ENCODE measurements at places on chromosomes 12 and 14.

DNA sequence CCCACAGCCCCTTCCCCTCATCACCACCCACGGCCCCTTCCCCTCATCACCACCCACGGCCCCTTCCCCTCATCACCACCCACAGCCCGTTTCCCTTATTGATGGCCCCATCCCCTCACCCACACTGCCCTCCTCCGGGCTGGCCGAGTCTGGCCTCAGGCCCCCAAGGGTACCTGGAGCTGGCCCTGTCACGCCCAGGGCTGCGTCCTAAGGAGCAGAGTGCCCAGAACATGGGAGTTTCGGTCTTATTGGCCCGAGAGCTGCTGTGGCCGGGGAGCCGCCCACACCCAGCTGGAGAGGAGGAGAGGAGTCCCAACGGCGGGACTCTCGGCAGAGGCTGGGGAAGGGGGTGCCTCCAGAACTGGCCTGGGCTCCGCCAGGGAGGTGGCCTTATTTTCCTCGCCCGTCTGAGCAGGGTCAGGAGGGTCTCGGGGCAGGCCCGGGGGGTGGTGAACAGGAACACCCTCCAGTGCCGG is 182.3 kb downstream of the KIF26A start:
- no peak for DNase-seq

- no peak for DNase-seq
These were observed 110.7 kb downstream of the SLC38A6 start for GRCh38 chr14:61091657-61092273.

GRCh38 chr14:104844306-104845032 is 20.6 kb upstream of the CEP170B start:
- DNase-seq = no peak

GRCh38 chr12:128830505-128830893 is 6.7 kb upstream of the SLC15A4 start:
- DNase-seq = no peak

GRCh38 chr14:93369713-93370266 is 22.8 kb downstream of the COX8C start:
- no peak for DNase-seq

DNA sequence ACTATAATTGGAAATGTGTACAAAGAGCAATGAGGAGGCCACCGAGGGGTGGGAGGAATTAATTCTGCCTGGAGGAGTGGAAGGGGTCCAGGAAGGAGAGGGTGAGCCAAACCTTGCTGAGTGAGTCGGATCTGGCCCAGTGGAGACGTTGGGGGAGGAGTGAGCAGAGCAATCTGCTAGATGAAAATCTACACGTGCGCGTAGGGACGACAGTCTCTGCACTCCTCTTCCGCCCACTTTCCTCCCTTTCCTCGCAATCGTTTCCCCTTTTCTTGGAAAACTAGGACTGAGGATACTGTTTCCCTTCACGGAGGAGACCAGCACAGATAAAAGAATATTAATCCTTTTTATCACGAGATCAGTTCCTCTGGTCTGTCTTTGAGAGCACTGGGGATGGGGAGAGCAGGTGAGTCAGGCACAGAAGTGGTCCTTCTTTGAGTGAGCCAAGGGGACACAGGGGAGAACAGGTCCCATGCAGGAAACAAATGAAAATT is 2.9 kb upstream of the NAB2 start:
- DNase-seq = no peak

DNA sequence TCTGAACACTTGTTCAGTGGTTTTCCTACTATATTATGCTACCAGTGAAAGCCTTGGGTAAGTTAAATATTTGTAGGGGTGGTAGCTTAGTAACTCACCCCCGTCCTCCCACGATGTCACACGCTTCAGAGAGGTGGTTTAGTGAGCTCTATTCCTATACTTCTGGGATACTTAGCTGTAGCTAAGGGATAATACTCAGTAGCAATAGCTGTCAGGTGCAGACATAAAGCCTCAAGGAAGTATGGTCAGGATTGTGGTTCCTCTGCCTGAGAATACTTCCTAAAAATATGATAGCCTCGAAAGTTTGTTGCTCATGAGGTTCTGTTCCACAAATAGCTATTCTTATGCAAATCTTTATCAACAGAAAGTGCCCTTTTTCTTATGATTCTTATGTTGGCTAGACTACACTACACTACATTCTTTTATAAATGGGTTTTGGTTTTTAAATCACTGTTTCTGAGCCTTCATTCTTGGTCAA is 11.9 kb downstream of the DLST start:
- DNase-seq = no peak

DNA sequence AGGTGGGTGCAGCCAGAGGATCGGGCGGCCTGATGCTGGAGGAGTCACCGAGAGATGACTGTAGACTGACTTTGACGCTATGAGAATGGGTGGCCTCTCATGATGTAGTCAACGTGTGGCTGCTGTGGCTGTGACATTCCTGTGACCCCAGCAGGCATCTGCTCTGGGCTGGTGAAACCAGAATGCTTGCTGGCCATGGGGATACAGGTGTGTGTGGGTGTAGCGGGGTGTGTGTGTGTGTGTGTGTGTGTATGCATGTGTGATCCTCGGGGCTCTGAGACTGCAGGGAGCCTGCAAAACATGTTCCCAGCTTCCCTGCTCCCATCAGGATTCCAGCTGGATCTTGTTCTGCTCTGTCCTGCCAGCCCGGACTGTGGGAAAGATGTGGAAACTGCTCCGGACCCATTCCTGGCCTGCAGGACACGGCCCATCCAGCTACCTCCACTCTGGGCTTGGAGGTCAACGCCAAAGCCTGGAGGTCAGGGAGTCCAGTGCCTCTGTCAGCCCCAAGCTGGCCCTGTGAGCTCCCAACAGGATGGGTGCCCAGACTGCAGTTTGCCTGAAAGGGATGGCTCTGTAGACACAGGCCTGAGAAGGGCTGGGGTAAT is 18.8 kb upstream of the HHIPL1 start:
- no peak for DNase-seq

DNA sequence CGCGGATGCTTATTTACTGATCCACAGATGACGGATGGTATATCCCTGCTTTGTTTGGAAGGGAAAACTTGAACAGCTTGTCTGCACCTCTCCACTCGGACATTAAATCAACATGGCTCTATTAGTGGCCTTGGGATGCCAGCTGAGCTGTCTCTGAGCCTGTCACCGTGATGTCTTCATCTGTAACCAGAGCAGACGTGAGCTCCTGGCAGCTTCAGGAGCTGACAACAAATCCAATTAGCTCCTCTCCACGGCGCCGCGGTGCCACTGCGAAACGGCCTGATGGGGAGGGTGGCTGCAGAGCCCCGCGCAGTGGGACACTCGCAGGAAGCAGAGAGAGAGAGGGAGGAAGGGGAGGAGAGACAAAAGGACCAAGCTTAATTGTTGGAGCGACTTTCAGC is 112.3 kb downstream of the PAPOLA start:
- DNase-seq = no peak

DNA sequence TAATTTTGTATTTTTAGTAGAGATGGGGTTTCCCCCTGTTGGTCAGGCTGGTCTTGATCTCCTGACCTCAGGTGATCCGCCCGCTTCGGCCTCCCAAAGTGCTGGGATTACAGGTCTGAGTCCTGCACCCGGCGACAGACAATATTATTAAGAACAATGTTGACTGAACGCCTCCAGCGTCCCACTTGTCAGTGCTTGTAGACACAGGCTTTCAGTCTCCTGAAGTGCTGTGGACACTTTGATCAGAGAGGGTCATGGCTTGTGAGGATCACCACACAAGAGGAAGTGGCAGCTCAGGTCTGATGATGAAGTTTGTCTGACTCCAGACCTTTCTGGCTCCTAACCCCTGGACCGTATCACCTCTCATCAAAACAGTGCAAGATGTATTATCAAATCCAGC is 114.6 kb downstream of the CHST11 start:
- DNase-seq = no peak

DNA sequence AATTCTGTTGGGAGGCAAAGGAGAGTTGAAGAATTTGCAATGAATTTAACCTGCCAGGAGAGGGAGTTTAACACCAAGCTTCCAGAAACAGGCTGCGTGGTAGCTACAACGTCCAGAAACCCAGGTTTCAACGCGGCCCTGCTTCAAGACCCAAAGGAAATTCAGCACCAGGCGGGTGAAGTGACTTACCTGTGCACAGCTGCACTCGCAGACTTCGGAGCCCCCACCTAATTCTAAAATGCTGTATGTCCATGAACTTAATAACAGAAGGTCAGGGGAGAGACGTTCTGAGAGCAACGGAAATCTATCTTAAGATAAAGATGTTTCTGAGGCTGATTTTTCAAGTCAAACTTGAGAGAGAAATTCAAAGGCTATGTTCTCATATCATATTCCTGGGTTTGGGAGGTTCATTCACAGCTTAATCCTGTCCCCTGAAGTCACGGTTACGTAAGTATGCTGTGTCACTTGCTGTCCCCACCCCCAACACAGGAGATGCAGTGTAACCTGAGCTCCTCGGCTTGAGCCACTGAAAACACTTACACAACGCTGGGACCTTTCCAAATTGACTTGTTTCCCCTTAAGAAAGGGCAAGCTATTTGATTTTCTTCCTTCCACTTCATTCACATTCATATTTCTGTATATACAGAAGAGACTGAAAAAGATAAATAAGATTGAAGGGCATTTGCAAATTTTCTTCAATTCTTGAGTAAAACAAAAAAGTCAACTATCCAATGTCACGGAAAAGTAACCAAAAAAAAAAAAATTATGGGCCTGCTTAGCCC is 22.7 kb downstream of the CLIP1 start:
- DNase-seq = peak; percentile 63

DNA sequence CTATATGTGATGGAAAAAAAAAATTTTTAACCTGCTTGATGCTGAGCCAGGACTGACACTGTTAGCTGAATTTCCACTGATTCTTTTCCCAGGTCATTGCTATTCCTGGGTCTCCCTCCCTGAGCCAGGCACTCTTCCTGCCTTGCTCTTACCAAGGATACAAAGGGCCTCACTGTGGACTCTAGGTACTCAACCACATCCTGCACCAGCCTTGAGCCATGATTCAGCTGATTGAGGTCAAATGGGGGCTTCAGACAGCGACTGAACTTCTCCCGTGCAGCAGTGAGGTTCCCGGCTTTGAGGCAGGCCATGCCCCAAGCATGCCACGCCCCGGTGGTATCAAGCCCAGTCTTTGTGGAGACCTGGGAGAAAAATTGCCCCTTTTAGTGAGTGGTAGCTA is 54.3 kb downstream of the ZFYVE26 start:
- DNase-seq = no peak

DNA sequence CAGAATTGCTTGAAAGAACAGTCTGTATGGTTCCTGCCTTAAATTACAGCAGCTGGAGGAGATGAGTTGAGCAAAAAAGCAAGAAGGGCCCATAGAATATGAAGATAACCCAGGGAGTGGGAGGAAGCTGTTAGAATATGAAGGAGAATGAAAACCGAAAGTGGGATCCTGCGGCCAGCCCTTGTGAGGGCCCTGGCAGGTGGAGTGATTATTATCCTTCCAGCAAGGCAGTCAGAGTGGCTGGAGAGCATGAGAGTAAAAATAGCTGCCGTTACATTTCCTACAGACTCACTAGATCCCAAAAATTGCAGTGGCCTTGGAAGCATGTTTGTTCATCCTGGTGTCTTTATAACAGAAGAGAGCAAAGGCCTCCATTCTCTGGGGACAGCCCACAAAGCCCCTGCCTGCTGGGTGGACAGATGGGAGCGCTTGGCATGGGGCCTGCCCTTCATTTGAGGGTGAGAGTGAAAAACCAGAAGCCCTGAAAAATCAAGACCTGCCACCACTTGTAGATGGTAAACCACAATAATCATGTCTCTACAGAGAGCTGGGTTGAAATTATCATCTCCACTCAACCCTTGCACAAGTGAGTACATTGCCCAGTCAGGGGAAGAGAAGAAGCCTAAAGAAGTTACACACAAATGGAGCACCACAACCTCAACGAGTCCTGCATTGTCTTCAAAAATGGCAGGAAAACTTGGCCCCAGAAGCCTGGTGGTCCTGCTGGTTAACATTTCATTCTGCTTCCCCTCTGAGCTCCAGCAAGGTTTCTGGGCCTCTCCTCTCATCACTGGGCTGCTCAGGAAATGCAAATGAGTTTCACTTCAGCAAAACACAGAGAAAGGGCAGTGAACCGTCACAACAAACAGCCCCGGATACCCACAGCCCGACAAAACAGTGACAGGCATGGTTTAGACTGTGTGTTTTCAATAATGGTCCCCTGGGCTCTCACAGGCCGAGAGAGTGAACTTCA is 20.5 kb downstream of the ZDHHC22 start:
- DNase-seq = peak; percentile 76

DNA sequence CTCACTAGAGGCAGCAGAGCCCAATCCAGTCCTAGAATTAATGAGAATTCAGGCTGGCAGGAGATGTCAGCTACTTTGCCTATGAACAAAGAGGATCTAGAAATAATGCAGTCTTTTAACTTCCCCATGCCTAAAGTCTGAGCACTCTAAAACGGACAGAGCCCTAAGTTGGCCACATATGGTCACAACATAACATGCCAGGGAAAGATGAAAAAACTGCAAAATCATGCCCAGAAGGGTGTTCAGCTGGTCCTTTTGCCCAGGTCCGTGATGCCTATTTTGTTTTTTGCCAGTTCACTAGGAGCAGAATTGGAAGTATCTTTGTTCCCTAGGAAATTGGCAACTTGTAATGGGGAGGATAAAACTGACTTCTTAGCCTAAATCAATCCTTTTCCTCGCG is 20.3 kb upstream of the LMNTD1 start:
- DNase-seq = no peak

- no peak for DNase-seq
These were observed 21.2 kb downstream of the ITGA7 start for GRCh38 chr12:55686366-55687010.

- DNase-seq = no peak
These were observed 184.7 kb downstream of the PHETA1 start for GRCh38 chr12:111184161-111184560.

- DNase-seq = no peak
These were observed 171.0 kb downstream of the PAH start for GRCh38 chr12:102745971-102746600.

DNA sequence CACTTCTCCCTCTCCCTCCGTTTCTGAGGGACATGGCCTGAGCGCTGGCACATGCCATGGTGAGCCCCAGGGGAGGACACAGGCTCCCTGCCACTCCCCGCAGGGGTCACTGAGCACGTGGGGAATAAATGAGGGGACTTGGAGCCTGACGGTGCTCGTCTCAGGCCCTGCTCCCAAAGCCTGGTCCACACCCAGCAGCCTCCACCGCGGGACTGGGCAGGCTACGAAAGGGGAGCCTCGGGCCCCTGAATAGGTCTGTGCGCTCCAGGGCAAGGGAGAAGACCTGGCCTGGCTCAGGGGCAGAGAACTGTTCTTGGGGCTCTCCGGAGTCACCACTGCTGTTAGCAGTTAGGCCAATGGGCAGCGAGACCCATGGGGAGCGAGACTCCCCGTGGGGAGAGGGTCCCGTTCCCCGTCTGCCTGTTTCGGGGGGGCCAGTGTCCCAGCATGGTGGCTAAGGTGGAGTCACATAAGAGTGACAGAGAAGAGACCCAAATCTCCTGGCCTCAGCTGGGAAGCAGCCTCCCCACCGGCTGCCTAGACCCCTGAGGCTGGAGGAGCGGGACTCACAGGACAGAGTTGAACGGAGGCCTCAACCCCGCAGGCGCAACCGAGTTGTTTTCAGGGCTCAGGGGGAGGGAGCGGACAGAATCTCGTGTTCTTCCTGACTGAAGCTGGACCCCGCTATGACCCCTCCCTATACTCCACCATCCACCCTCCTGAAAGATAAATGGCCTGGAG is 329.8 kb upstream of the SFSWAP start:
- DNase-seq = no peak

- no peak for DNase-seq
These were observed 10.9 kb downstream of the NAB2 start for GRCh38 chr12:57099766-57100165.

- DNase-seq = no peak
These were observed 7.9 kb downstream of the MARK3 start for GRCh38 chr14:103393070-103393469.

Data from central memory CD4-positive, alpha-beta T cell (primary cell).